KBM-7 (cell line): ENCODE measurements at places on chromosomes 4 and X.

DNA sequence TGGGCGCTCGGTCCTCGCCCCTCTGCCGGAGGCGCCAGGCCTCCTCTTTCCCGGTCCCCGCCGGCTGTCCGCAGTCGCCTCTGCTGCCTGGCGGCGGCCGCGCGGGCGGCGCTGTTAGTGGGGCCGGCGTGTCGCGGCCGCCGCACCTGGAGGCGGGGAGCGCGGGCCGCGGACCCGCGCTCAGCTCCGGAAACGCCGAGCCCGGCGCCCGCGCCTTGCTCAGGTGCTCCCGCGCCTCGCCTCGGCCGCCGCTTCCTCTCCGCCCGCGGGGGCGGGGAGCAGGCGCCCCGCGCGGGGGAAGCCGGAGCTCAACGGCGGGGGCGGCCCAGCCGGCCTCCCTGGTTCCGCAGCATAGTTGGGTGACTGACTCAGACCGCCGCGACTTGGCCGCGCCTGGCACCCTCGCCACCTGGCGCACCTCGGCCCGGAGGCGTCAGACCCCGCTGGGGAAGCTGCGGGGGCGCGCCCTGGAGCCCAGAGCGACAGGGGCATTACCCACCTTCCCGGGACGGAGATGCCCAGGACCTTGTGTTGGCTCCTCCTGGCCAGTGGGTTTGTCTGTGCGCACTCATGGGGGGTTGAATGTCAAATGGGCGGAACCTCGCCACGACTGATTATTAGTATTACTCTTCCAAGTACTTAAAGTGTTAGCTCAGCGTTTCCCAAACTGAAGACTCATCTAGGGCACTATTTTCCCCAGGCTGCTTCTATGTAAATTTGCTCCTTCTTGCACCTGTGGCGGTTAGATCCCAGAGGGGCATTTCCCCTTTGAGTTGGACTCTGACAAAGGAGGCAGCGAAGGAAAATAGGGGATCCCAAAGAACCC lies at the start of gene ARAP2:
Gene ARAP2 (minus strand): TSS at position 258 of the 826 bp plus-strand sequence. CDS start 15,028 bp downstream, outside the sequence.
- peak; percentile 49 for DNase-seq

DNA sequence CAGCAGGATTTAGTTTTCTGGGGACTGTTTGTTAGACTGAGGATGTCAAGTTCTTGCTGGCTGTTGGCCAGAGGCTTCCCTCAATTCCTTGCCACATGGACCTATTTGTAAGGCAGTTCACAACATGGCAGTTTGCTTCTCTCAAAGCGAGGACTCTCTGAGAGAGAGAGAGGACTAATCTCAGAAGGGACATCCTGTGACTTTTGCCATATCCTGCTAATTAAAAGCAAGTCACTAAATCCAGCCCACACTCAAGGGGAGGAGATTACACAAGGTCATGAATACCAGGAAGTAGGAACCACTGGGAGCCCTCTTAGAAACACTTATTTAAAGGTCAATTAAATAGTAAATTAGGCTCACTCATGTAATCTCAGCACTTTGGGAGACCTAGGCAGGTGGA lies 38.2 kb downstream of the PPP1R2C start:
- DNase-seq, result peak; percentile 5

DNA sequence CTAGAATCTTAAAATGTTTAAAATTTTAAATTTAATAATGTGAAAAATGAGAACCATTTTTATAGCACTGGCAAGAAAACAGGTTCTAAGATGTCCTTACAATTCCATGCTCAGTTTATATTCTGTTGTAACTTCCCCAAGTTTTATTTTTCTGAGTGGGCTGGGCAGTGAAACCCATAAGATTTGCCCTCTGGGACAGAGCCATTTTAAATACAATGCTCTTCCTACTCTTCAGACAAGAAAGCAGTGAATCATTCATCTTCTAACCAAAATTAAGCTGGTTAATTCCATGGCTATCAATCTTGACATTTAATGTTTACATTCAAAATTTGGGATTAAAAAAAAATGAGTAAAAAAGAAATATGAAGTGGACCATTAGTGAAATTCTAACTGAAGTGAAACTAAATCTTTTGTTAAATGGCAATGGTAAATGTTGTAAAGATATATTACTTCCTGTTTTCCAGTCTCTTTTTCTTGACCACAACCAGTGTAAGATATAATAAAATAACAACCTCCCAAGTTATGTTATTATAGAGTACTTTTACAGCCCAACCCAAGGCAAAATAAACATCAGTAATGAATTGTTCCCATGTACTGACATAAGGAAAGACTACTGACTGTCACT lies 37.2 kb upstream of the PTPN13 start:
- DNase-seq, result peak; percentile 50

- peak; percentile 63 for DNase-seq
Observed at GRCh38 chr4:80017125-80017854, 55.7 kb downstream of the ANTXR2 start.

GRCh38 chr4:153266988-153267387 lies 62.7 kb downstream of the TRIM2 start:
- no peak for DNase-seq

- no peak for DNase-seq
Observed at GRCh38 chrX:79721234-79721633, 293.3 kb upstream of the TBX22 start.

DNA sequence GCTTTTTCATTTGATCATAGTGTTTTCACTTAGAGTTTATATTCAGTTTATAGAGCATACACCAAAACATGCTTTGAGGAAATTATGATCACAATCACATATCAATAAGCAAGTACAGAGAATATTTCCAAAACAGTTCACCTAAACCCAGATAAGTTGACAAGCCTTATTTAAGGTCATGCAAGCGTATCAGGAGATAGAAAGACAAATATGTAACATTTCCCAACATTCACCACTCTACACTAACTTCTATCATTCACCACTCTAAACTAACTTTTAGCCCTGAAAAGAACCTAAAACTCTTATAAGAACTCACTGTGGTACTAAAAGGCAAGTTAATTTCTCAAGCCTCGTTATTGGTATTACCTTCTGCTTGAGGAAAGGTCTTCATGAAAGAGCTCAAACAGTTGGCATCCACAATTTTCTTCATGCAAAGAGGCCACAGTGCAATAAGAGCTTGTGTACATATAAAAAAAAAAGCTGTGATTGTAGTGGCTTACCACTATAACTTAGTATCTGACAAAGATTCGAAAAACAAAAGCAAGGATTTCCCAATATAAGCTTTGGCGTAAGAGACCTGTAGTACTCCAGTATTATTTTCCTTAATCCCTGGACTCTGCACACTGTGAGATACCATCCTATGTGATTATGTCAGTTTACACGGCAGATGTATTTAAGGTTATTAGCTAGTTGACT lies 903.3 kb downstream of the STIM2 start:
- no peak for DNase-seq

- DNase-seq, result no peak
Observed at GRCh38 chr4:30716681-30717207, 3.4 kb upstream of the PCDH7 start.

DNA sequence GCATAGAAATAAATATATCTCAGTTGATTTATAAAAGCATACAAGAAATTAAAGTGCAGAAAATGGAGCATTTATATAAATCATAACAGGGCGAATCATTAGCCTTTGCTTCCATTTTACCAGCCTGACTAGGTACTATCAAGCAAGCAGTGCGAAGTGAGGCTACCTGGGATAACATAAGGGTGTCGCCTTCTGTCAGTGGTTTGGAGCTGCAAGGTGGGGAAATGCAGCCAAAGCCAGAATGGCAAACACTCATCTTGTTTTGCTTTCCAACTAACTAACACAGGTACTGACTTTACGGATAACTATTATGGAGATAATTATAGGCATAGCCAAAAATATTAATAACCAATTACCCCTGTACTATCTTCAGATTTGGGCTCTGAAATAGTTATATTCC lies 1459.8 kb downstream of the RAPGEF2 start:
- DNase-seq, result no peak

- DNase-seq, result no peak
Observed at GRCh38 chrX:151816934-151817333, 82.4 kb downstream of the CNGA2 start.

GRCh38 chrX:132209527-132209926 lies 9.7 kb downstream of the RAP2C start:
- no peak for DNase-seq

- DNase-seq, result no peak
Observed at GRCh38 chr4:173507471-173508385, 22.3 kb downstream of the HAND2 start.

- DNase-seq, result no peak
Observed at GRCh38 chr4:166838975-166839614, 395.2 kb downstream of the SPOCK3 start.

GRCh38 chr4:156725257-156725656 lies 246.3 kb downstream of the PDGFC start:
- no peak for DNase-seq

GRCh38 chr4:121728066-121728465 lies 31.3 kb upstream of the ANXA5 start:
- no peak for DNase-seq

DNA sequence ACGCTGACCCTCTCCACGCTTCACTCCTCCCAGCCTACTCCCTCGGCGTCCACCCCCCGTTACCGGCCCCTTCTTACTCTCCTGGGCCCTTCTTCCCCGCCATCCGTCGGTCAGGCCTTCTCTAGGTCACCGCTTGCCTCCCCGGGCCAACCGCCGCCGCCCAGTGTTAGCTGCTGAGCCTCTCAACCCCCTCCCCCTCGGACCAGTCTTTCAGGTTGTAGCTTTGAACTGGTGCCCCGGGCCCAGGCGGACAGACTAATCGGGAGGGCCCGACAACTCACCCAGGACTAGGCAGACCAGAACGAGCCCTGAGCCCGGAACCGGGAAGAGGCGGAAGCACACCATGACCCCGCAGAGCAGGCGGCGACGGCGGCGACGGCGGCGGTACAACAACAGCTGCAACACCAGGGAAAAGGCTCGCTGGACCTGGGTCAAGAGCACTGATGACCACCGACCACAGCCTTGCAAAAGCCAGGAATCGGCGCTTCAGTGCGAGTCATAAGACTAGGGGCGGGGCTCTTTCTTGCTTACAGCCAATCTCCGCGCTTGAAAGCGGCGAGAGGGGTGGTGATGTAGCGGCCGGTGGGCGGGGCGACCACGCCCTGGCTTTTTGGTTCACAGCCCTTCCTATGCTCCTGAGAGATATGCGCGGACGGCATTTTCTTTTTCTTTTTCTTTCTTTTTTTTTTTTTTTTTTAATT lies at the start of gene LAMP2:
Gene LAMP2 (minus strand): TSS at position 472 of the 701 bp plus-strand sequence. CDS start 127 bp downstream, at position 345.
- DNase-seq, result peak; percentile 98

GRCh38 chr4:52704661-52705060 lies 45.6 kb upstream of the USP46 start:
- DNase-seq, result no peak
